BE2C (cell line): ENCODE measurements at places on chromosomes 1 and 21.
A peak's percentile ranks its signal among the peaks of the same experiment; 100 is the strongest.

DNA sequence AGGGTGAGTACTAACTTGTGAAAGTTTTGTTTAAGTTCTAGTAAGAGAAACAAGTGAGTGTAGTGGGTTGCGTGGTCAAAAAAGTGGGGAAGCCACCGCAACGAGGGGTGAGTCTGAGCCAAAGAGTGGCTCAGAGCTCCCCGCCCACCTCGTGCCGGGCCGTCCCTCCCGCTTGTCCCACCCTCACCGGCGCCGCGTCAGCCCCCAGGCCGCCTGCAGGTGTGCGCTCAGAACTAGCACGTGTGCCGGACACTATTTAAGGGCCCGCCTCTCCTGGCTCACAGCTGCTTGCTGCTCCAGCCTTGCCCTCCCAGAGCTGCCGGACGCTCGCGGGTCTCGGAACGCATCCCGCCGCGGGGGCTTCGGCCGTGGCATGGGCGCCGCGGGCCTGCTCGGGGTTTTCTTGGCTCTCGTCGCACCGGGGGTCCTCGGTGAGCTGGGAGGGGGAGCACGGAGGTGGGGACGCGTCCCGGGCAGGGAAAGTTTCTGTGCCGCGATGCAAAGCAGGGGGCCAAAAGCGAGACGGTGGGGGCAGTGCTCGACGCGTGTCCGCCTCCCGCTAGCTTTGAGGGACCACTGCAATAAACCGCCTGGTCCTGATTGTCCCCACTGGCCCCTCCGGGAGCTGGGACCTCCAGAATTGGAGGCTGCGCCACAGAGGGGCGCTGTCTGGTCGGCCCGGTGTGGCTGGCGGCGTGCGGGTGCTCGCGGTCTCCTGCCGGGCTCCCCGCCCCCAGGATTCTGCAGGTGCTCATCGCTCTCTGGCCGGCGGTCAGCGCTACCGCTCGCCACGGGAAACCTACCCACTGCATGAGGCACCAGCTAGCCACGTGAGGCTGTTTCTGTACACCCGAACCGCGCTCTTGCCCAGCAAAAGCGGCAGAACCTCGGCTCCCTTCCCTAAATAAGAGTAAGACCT, at the start of gene CR2:
Gene CR2, plus strand, starts transcription at position 283 of the 919 bp plus-strand sequence. Its CDS starts 91 bp downstream, at position 374.
- DNase-seq: peak; percentile 7

DNA sequence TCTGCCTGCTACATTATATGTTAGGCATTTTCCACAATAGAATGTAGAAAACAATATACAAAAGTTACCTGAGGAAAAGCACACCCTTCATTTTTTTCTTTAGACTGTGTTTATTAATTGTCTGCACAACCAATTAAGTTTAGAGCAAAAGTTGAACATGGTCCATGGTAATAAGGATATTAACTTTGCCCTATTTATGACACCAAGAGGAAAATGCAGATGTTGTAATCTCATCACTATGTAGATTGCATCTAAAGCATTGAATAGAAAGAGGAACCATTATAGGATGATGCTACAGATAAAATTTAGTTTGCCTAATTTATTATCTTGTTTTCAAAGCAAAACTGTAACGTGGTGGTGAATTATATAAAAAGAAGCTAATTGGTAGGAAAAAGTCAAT, 59.7 kb upstream of the IGSF5 start:
- no peak for DNase-seq

DNA sequence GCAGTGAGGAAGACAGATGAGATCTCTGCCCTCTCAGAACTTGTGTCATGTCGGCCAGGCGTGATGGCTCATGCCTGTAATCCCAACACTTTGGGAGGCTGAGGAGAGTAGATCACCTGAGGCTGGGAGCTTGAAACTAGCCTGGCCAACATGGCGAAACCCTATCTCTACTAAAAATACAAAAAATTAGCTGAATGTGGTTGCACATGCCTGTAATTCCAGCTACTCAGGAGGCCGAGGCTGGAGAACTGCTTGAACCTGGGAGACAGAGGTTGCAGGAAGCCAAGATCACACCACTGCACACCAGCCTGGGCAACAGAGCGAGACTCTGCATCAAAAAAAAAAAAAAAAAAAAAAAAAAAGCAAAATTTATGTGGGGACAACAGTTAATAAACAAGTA, 40.9 kb upstream of the RALGPS2 start:
- no peak for DNase-seq

GRCh38 chr1:153539395-153540093, 1.2 kb downstream of the S100A5 start:
- no peak for DNase-seq

DNA sequence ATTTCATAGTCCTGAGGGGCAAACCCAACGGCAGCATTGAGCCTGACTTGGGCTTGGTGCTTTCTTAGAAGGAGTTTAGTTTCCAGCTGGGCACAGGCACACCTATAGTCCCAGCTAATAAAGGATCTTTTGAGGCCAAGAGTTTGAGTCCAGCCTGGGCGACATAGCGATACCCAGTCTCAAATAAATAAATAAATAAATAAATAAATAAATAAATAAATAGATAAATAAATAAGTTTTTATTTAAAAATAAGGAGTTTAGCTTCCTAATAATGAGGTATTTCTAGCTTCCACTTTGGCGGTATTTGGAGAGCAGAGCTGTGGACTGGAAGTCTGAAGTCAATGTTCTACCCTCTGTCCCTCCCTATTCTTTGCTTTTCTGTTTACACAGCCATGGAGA, 186.6 kb downstream of the URB2 start:
- DNase-seq: no peak

DNA sequence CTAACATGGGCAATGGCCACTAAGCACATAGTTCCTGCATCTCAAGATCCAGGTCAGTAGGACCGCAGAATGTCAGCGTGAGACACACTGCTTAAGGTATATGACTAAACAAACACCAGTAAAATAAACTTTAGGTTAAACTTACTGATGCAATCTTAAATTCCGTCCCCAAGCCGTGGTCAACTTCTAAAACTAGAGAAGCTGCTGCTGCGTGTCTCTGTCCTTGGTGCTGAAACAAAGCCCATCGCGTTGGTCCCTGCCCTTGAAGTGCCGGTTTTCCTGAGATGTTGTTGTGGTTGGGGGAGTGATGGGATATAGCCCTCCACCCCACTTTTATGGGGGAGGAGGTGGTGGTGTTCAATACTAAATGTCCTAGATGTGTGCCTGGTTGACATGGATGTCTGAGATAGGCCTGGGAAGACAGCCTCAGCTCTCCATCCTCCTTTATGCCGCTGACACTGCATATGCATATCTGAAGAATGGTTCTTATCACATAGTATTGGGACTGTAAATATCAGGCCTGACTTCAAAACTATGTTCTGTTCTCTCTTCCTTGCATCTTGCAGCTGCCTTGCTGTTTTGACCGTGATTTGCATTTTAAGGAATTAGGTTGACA, 72.0 kb upstream of the KCNA3 start:
- DNase-seq: no peak

DNA sequence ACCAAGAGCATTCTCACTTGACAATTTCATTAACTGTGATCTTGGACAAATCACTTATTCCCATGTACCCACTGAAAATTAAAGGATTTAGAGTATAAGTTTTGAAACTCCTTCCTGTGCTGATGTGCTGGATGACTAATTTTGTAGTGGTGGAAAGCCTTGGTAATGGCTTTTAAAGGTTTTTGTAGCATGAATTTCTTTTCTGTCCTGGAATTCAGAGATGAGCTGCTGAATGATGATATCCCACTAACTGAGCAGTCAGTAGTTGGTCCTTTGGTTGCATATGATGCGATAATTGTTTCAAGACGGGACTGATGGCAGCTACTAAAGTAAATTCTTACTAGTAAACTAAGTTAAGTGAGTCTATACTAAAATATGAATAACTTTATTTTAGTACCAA, 5.2 kb downstream of the RPL5 start:
- no peak for DNase-seq

DNA sequence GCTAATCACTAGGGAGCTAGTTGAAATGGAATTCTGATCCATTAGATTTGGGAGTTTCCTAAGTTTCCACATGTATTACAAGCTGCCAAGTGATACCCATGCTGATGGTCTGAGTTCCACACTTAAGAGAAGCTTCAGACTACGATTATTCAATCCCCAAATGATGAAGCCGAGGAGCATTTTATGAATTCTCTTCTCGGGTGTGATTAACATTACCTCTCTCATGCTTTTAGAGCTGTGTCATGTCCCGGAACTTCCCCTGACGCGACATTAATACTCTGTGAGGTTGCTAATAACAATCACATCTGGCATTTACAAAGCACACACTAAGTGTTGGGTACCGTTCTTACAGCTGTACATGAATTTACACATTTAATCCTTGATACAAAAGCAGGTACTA, 63.0 kb downstream of the KCNJ15 start:
- no peak for DNase-seq

DNA sequence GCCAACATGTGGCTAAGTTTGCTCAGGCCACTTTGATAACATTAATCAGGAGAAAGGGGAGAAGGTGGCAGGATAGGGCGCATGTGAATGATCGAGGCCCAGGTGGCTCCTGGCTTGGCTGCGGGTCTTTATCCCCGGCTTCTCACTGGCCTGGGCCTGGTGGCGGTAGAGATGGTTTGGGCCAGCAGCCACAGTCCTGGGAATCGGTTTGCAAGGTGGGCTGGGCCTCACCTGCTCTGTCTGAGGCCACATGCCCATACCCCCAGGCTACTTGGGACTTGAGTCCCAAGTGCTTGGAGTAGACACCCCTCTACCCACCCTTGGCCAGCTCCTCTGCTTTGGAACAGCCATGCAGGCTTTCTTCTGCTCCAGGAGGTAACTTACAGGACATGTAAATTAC, 49.7 kb upstream of the DISP3 start:
- no peak for DNase-seq

- no peak for DNase-seq
These were observed 133.8 kb upstream of the EDN2 start for GRCh38 chr1:41618066-41618825.

- DNase-seq: no peak
These were observed 48.7 kb downstream of the FHAD1 start for GRCh38 chr1:15295696-15296095.

DNA sequence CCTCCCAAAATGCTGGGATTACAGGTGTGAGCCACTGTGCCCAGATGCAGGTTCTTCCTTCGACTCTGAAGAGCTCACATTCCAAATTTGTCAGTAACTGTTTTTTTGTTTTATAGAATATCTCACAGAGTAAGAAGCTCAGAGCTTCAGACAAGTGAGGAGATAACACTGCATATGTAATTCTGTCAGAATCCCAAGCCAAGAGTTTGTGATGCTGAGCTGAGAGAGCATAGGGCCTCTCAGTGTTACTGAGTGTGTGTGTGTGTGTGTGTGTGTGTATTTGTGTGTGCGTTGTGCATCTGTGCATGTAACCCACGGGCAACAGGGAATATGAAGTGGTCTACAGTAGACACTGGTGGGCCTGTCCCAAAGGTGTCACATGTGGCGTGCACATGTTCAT, 15.2 kb upstream of the TNR start:
- no peak for DNase-seq

DNA sequence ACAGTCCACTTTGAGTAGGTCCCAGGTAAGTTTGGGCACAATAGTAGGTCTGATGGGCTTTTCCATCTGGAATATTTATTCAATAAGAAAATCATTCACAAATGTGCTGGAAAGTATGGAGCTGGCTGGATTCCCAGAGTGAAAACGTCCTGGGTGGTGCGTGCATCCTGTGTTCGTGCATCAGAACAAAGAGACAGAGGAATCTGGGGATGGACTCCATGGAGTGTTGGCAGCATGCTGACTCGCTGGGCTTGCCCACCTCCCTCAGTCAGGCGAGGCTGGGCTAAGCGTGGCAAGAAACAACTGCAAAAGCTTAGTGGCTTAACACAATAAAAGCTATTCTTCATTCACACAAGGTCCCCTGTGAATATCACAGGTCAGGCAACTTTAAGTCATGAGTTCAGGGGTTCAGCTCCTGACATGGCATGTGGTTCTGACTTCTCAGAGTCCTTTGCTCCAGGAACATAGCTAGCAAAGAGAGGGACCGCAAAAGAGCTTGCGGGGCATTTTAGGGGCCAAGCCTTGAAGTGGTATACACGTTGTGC, 151.6 kb upstream of the ZNF644 start:
- no peak for DNase-seq

GRCh38 chr1:66626261-66626660, 92.3 kb downstream of the SGIP1 start:
- no peak for DNase-seq

GRCh38 chr1:59046730-59047157, 250.2 kb upstream of the FGGY start:
- DNase-seq: no peak

DNA sequence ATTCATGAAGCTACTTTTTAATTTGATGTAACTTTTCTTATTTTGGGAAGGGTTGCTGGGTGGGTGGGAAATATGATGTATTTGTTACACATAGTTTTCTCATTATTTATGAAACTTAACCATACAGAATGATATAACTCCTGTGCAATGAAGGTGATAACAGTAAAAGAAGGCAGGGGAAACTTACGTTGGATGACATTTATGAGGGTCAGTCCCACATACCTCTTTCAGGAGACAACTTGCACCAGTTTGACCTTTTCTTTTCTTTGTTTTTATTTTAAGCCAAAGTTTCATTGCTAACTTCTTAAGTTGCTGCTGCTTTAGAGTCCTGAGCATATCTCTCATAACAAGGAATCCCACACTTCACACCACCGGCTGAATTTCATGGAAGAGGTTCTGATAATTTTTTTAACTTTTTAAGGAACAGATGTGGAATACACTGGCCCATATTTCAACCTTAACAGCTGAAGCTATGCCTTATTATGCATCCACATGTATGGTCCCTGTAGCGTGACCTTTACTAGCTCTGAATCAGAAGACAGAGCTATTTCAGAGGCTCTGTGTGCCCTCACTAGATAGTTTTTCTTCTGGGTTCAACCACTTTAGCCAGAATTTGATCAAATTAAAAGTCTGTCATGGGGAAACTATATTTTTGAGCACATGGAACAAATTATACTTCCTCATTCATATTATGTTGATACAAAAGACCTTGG, 28.0 kb upstream of the KIAA1614 start:
- no peak for DNase-seq

- DNase-seq: no peak
These were observed 13.8 kb upstream of the EYA3 start for GRCh38 chr1:28102189-28102588.

DNA sequence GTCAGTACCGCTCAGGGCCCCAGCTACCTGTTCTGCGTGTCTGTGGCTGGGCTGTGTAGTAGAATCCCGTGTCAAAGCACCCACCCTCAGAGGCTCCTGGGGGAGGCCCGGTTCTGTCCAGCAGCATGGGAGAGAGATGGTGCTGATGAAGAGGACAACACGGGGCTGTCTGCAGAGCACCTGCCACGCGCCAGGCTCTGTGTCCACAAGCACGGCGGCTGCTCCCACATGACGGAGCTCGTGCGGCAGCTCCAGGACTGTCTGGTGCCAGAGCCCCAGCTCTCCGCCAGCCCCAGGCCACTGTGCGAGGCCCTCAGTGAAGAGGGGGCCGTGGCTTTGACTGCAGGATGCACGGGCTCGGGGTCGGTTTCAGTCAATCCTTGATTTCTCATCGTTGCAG, 42.0 kb upstream of the TSPEAR start:
- no peak for DNase-seq

DNA sequence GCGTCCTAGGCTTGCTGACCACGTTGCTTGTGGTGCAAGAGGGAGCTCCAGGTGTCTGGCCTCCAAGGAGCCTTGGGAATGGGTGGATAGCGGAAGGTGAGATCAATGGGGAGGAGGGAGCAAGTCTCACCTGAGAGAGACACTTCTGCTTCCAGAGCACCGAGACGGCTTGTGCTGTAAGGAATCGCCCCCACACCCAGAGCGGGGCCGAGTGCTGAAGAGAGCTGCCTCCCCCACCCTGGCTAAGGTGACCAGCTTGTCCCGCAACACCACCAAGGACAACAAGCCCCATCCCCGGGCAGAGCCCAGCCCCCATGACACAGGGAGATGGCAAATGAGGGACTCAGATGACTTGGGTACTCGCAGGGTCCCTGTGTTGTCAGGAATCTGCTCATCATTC, 485.6 kb downstream of the NPHP4 start:
- DNase-seq: no peak

GRCh38 chr1:59485949-59486348, 189.1 kb downstream of the FGGY start:
- peak; percentile 24 for DNase-seq
